ENCODE measurements at places on chromosomes 13 and 19.

DNA sequence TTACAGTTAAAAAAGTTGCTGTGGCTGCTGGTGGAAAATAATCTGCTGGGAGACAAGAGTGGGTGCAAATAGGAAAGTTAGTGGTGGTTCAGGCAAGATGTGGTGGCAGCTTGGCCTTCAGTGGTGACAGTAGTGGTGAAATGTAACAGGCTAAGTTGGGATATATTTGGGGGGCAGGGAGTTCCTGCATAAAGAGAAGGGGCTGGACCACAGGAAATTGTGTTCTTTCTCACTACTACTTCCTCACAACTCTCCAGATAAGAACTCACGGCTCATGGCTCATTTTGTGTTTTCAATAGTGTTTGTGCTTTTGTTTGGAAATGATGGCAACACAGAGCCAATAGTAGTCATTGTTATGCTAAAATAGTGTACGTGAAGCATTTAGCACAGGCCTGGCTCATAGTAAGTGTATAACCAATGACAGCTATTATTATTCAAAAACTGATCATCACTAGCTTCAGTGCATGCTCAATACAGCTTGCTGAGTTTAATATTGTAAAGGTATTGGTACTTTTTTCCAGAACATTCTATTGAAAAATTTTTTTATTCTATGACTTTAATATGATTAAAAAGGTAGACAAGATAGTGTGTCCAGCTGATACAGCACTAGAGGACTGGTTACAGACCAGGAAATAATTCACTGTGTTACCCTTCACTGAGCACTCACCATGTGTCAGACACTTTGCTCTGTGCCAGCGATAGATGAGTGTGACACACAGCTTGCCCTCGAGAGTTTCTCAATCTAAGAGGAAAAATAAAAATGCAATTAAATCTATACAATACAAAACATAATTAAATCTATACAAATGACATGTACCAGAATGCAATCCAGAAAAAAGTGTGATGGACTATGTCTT lies 209.8 kb downstream of the POU4F1 start:
- no peak for DNase-seq

DNA sequence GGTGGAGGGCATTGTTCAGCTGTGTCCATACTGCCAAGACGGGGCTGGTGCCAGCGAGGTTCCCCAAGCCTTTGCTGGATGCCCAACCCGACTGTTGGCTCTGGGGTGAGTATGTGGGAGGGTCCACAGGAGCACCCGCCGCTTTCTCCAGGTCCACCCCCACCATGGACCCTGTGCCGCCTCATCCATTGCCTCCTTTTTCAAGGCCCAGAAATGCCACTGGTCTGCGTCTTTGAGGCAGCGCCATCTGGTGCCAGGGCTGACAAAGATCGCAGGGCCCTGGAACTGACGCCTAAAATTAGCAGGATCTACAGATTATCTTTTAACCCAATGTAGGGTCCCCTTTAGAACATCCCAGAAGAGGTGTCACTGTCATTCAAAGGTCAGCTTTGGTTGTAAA lies 34.6 kb downstream of the NFIX start:
- DNase-seq, result no peak

- no peak for DNase-seq
Observed at GRCh38 chr13:27662738-27663470, 41.2 kb downstream of the POLR1D start.

DNA sequence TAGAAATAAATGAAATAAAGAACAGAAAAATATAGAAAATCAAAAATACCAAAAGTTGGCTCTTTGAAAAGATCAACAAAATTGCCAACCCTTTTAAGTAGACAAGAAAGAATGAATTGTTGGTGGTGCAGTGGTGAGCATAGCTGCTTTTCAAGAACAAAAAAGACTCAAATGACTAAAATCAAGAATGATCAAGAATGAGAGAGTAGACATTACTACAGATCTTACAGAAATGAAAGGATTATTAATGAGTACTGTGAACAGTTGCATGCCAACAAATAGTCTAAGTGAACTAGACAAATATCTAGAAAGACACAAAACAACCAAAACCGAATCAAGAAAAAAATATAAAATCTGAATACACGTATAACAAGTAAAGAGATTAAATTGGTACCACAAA lies 53.9 kb downstream of the FNDC3A start:
- DNase-seq, result no peak

DNA sequence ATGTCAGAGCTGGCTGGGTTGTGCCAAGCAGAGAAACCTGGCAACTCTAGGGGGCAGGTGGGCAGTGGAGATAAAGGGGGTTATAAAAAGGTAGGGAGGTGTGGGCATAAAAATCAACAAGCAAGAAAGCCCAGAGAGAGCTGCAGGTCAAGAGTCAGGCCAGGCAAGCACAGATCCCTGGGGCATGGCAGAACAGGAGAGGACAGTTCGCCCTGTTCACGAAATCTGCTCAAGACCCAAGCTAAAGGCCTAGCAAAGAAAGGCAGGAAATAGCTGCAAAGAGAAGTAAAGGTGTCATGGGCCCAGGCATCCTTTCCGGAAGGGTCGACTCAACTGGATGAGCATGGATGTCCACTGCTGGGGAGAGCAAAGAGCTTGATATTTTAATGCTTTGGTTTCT lies 3.4 kb downstream of the MBNL2 start:
- DNase-seq, result no peak

DNA sequence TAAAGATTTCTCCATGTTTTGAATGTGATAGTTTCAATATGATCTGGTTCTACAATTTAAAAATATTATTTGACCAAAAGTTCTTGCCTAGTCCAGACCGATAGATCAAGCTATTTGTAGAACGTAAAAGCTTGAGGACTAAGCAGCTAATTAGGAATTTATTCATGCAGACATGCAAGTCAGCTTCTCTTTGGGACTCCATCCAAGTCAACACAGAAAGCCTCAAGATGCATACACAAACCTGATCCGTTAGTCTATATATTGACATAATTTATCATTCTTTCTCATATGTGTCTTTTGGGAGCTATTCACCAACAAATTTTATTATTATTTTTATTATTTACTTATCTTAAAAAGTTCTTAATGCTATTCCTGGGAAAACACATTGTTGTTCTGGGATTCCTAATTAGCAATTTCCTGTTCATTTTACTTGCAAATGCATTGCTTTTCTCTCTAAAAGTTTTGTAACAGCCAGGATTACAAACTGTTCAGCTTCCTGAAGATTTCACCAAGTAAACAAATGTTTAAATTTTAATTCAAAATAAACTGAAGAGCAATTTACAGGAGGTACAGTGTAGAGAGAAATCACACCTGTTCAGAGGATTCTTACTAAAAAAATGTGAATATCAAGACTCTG lies 375.3 kb downstream of the GPC5 start:
- no peak for DNase-seq

- no peak for DNase-seq
Observed at GRCh38 chr13:112229445-112229844, 146.7 kb upstream of the SPACA7 start.

Data from activated naive CD4-positive, alpha-beta T cell (primary cell).